A549 treated with RU486 at 1 μM for 4 hours (cell line): ENCODE measurements at places on chromosomes 12 and 14. TPM values are rescaled to one million over a fixed set of nuclear protein-coding genes. Genes with fewer than 3 reads are reported as not detected.

CBLN3 gene
- 1.0 to 1.6 TPM (median 1.3 TPM) in 5 replicates for total RNA-seq

GPX2 gene
- total RNA-seq = 175 to 318 TPM (median 203 TPM) in 5 replicates

KLRC2 gene
- 0.87 to 2.1 TPM (median 1.4 TPM) in 5 replicates for total RNA-seq

KRT1 gene
- total RNA-seq = not detected in 5 replicates

MMP19 gene
- 0.13 to 4.5 TPM (median 0.17 TPM) in 5 replicates for total RNA-seq

PTPN21 gene
- total RNA-seq = 6.0 to 9.1 TPM (median 8.0 TPM) in 5 replicates

PLXNC1 gene
- 0.02 to 0.12 TPM (median 0.08 TPM) in 4 of 5 replicates, not detected in the other for total RNA-seq
